ENCODE measurements at places on chromosomes 11 and 22. TPM values are rescaled to one million over a fixed set of nuclear protein-coding genes. Genes with fewer than 3 reads are reported as not detected.
A peak's percentile ranks its signal among the peaks of the same experiment; 100 is the strongest.

DNA sequence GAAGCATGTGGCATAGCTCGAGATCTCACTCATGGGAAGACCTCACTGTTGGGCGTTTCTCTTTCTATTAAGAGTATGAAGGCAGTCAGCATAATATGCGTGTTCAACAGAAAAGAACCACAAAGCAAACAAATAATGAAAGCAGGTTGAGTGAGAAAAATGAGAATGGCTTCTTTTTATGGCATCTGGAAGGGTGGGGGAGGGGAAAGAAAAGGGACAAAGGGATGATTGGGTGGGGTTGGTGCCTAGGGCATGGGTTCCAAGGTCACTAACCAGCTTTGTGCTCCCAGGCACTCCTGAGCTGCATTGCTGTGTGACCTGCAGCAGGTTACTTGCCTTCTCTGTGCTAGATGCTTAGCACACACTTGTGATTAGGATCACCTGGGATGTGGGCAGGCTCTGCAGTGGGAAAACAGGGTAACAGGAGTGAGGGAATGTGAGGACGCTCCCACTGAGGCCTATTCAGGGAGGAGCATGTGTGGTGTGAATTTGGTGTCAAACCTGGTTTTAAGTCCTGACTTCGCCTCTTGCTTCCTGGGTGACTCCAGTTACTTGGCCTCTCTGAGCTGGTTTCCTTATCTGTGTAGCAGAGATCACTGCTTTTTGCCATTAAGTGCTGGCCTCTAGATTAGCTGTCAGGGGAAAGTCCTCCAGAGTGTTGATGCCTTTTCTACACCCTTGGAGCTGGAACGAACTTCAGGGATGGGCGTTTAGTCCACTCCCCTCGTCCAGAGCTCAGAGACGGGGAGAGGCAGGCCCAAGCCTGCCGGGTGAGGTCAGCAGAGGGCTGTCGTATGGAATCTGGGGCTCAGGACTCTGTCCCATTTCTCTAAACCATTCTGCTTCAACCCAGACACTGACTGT lies 74.8 kb downstream of the KIAA1671 start:
- no peak for DNase-seq

- peak; percentile 16 for DNase-seq
These were observed 1.5 kb downstream of the MAP6 start for GRCh38 chr11:75667255-75667830.

- DNase-seq = no peak
These were observed 40.9 kb downstream of the TCF20 start for GRCh38 chr22:42229455-42230149.

DNA sequence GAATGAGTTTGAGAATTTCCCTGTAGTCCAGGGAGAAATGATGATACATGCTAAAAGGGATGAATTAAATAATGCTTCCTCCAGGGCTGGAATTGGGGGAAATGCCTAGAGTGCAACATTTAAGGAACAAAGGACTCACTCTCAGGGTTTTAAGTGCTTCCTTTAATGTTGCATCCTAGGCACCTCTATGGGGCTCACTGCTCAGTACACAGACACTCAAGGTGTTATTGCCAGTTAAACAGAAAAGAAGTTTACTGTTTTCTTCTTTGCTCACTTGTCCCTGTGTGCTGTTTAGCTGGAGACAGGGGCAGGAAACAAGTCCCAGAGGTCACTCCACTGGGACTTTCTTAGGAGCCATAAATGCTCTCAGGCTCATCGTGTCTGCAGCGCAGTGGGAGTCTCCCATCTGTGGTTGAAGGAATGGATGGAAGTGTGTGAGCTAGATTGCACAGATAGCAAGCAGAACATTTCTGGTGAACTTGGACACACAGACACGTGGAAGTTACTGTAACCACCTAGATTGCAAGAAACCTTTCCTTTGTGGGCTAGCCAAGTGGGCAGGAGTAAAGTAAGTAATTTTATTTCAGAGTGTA lies 8.4 kb upstream of the OR52H1 start:
- no peak for DNase-seq

DNA sequence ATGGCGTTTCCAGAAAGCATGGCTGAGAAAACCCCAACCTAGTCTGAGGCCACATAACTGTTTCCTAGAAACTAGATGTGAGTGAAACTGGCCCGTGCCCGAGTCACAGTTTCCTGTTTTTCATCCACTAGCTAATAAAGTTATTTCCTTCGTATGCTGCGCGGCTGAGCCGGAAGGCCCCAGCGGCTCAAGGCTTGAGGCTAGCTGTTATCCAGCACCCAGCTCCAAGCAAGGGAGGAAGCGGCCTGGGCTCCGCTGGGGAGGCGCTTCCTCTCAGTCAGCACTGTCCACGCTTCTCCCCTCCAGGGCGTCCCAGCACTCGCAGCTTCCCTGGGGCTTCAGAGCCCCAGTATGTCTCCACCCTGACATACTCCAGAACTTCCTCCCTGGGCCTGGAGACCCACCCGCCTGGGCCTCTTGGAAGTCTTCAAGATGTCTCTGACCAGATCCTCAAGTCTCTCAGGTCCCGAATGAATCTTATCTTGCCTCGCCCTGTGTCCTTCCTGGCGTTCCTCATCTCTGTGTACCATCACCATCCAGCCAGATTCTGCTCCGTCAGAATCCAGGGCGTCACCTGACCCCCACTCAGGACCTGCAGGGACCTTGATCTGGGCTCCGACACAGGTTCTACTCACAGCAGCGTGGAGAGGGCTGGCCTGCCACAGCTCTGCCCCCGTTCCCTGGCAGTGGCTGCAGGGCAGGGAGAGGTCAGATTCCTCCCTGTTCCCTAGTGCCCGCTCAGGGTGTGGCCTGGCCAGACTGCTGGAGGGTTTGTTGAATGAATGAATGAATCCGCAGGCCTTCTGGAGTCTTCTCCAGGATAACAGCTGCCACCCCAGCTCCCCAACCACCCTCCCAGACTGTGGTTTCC lies 81.9 kb downstream of the LRRC32 start:
- no peak for DNase-seq

DNA sequence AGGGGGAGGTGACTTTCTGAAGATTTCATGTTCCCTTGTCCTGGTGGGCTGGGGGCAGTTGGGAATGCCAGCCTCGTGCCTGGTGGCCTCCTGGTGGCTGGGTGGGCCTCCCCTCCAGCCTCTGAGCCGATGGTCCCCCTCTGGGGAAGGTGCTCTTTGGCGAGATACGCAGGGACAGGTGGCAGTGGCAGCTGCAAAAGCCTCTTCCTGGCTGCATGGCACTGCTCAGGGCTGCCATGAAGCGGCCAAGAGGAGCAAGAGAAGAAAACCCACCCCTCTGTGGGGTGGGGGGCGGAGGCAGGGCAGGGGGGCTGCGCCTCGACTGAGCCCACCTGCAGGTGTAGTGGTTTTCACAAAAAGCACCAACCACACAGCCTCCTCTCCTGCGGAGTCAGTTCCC lies 61.8 kb upstream of the PHF21B start:
- no peak for DNase-seq

GRCh38 chr11:64858467-64859263 lies 14.2 kb upstream of the CDC42BPG start:
- no peak for DNase-seq

DNA sequence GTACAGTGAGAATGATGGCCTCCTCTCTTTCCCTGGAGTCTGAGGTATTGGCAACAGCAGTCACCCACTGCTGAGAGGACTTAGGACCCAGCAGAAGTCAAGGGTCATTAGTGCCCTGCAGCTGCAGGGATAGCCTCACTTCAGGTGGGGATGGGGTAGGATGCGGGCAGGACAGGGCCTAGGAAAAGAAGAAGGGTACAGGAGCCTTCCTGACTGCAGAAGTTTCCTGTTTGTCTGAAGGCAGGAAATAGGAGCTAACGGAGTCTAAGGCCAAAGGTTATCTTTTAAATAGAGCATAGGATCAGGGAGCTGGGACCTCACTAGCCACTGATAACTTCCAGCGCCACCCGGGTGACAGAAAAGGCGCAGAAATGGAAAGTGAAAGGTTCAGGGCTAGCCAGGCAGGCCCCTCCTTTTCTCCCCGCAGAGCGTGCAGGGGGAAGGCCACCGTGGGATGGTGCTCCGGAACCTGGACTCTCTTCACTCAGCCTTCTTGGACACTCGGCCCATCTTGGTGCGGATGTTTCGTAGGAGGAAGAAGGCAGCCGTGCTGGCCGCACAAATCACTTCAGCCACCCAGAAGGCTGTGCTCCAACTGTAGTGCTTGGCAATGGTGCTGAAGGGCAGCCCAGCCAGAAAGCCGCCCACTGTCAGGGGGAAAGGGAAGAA lies 6.0 kb downstream of the TRAPPC4 start:
- no peak for DNase-seq

GRCh38 chr11:19958204-19958603 lies 202.1 kb downstream of the DBX1 start:
- DNase-seq = no peak

DNA sequence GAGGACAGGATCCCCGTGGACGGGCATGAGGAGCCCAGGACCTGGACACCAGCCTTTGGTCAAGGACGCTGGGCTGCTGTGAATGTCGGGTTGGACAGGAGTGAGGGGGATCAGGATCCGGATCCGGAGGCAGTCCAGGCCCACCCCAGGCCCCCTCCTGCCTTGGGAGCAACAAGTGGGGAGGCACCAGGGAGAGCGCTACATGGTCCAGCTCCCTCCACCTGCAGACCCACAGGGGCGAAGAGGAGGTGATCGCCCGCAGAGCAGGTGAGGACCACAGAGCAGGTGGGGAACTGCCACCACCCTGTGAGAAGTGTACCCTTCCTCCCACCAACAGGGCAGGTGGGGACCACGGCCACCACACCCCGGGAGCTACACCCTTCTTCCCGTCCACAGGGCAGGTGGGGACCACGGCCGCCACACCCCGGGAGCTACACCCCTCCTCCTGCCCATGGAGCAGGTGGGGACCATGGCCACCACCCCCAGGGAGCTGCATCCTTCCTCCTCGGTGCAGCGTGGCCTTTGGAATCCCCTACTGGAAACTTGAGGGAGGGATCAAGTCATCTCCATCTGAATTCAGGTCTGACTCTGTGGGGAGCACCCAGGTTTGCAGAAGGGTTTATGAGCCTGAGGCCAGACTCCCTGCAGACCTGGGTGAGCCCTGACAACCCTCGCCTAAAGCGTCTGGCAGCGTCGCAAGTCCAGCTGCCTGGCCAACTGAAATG lies 141.0 kb downstream of the BRD1 start:
- no peak for DNase-seq

DNA sequence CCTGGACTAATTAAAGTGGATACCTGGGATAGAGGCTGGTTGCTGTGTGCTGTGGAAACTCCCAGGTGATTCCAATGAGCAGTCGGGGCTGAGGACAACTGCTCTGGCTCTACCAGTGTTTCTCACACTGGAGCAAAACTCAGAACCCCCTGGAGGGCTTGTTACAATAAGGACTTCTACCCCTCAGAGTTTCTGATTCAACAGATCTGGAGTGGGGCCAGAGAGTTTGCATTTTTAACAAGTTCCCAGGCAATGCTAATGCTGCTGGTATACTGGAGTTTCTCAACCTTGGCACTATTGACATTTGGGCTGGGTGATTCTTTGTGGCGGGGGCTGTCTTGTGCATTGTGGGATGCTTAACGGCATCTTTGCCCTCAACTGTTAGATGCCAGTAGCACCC lies 353.7 kb downstream of the MIAT start:
- DNase-seq = no peak

DNA sequence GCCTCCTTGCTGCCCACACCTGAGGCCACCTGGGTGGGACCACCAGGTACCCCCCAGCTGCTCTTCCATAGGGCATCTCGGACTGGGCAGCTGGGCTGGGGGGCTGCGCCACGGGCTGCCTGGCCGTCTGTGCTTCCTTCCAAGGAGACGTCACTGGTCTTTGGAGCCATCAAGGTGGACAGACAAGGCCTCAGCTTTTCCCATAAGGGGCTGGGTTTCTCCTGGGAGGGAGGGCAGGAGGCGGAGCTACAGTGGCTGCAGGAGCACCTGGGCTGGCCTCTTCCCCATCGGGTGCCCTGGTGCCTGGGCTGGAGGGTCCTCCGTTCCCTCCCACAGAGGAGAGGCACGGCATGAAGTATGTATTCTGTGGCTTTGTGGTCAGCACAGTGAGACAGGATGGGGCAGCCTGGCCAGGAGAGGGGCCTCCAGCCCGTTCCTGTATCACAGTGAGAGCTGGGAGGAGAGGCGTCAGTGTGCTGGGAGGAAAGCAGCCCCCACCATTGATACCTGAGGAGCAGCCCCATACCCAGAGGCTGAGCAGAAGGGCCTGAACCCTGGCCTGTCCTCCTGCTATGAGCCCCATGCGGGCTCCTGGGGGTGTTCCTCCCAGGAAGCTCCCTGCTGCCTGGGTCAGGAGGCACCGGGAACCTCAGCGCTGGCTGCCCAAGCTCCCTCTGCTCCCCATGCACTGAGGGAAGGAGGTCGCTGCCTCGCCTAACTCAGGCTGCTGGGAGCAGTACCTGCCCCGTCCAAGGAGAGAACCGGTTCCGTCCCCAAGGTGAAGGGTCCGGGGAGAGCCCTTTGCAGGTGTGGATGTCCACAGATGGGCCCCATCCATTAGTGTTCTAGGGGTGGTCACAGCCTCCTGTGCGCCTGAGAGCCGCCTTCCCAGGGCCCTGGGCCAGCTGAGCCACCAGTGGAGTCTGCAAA lies 1075.0 kb downstream of the BRD1 start:
- DNase-seq = no peak

- DNase-seq = no peak
These were observed 306.3 kb downstream of the CNTN5 start for GRCh38 chr11:99327066-99327465.

- DNase-seq = no peak
These were observed 33.9 kb upstream of the ST14 start for GRCh38 chr11:130125638-130126037.

DNA sequence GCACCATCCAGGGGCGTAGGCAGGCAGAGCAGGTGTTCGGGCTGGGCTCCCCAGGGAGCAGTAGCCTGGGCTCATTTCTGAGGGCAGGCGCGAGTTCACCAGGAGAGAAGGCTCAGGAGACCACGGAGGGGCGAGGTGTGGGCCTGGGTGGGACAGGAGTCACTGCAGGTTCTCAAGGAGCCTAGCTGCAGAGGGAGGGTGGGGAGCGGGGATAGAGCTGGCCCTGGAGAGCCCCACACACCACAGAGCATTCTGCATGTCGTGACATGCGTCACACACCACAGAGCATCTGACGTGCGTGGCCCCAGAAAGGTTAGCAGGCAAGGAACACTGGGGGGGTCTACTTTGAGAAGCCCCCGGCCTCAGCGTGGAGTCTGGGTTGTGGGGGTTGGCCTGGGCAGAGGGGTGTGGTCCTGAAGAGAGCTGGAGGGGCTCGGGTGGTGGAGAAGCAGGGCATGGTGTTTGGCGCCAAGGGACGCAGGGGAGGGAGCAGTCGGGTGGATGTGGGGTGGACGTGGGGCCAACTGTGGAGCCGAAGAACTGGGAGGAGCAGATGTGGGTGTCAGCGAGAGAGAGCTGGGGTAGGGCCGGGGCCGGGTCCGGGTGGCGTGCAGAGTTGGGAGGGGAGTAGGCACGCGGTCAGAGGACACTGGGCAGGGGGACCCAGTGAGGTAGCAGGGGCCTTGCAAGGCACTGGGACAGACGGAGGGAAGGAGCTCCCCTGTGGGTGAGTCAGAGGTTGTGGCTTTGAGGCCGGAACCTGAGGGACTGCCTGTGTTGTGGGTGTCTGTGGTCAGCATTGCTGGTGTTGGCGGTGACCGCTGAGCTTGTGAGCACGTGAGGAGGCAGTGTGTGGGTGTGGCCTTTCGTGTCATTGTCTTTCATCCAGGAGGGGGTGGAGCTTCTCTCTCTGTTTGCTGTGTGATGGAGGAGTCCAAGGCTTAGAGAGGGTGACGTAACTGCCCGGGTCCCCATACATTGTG lies 25.5 kb downstream of the CTTN start:
- DNase-seq = no peak

The IGF2 gene
- polyA plus RNA-seq = 1,117 TPM

The OR51B2 gene
- polyA plus RNA-seq = not detected

The POU2AF2 gene
- polyA plus RNA-seq = not detected

The C11orf86 gene
- 0.25 TPM for polyA plus RNA-seq

The HEPN1 gene
- 1.3 TPM for polyA plus RNA-seq
